ENCODE measurements at places on chromosomes 12 and 14.

DNA sequence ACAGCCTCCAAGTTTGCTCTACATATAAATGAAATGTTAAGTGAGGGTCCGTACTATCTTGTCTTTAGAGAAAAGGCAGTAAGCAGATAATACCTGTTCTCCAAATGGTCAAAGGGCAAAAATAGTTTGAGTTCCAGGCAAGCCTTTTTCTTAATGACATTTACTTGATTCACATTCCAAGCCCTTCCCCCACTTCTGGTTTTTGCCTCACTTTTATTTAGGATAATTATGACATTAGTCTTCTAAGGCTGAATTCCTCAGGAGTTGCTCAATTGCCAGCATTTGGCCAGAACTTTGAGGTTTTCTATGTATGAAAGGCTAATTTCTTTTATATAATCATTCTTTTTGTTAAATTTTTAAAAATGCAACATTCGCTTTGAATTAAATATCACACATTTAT lies 62.5 kb upstream of the DUSP6 start:
- DNase-seq = no peak

DNA sequence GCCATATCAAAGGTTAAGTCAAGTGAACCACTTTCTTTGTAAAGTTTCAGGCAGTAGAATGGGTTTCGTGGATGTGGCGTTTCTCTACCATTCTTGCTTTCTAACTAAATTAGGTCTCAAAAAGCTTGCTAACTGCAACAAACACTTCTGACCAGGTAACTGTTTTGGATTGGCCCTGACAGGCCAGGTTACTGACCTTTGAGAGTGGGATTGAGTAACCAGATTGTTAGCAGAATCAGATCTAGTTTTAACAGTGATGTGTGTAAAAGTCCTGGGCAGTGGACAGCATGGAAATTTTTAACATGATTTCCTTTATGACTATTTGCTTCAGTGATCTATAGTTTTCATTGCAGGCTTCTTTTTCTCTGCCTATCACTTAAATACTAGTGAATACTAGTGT lies 57.9 kb downstream of the TMTC3 start:
- no peak for DNase-seq

- DNase-seq = no peak
Observed at GRCh38 chr12:88839486-88839885, 259.2 kb upstream of the KITLG start.

- no peak for DNase-seq
Observed at GRCh38 chr14:69658664-69659261, 47.4 kb downstream of the SUSD6 start.

DNA sequence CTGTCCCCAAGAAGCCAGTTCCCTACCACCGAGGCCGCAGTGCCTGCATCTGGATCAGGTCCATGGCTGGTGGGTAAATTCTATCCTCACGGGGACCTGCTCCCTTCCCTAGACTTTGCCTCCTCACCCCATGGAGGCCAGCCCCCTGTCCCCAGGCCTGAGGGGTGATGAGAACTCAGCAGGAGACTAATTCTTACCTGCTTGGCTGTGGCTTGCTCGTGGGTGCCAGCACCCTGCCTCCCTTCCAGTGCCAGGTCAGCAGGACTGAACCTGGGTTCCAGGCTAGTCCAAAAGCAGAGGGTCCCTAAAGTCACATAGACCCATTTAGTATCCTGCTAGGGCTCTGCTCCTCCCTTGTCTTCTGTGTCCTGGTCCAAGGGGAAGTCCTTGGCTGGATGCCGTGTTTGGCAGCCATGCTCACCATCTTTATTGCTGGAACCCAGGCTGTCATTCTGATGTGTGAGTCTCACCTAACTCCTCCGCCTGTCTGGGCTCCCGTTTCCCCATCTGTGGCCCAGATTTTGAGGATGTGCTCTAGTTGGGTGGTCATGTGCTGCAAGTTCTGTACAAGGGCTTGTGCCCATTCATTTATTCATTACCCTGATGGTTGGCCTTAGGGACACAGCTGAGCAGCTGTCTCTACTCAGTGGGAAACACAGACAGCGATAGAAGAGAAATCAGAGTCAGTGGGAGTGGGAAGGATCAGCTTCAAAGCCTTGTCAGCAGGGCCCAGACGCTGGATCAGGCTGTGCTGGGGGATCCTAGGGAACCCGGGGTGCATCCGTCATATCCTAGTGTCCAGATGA lies 949 bp downstream of the PLBD2 start:
- DNase-seq = no peak

GRCh38 chr14:59243174-59243573 lies 54.7 kb downstream of the DAAM1 start:
- no peak for DNase-seq

DNA sequence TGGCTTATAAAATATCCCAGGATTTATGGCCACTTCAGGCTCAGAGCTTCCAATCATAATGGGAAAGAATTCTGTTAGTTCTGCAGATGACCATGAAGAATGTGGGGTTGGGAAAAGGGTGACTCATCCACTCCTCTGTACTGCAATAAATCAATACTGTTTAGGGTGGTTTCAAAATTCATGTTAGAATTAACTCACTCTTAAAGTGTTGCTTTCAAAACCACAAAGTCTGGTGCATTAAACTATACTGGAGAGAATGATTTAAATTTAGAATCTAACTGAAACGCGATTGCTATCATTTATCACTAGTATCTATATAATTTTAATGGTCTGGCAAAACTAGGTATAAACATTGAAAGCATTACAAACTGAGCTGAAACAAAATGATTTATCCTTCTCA lies 798 bp downstream of the CCDC198 start:
- DNase-seq = no peak

- no peak for DNase-seq
Observed at GRCh38 chr14:34222867-34223266, 239.2 kb downstream of the SPTSSA start.

GRCh38 chr14:34099635-34100034 lies 148.8 kb upstream of the EGLN3 start:
- DNase-seq = no peak

DNA sequence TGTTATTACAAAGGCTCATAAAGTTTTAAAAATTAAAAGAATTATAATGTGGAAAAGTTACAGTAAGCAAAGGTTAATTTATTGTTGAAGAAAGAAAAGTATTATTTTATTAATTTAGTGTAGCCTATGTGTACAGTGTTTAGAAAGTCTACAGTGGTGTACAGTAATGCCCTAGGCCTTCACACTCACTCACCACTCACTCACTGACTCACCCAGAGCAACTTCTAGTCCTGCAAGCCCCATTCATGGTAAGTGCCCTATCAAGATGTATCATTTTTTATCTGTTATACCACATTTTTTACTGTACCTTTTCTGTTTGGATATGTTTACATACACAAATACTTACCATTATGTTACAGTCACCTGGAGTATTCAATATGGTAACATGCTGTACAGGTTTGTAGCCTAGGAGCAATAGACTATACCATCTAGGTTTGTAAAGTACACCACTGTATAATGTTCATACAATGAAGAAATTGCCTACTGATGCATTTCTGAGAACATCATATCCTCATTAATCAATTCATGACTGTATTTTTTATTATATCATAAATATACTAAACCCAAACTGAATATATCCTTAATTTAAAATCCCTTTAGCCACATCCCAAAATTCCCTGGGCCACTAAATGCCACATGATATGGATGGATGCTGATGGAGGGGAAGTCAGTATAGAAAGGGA lies 43.6 kb upstream of the NID2 start:
- no peak for DNase-seq

DNA sequence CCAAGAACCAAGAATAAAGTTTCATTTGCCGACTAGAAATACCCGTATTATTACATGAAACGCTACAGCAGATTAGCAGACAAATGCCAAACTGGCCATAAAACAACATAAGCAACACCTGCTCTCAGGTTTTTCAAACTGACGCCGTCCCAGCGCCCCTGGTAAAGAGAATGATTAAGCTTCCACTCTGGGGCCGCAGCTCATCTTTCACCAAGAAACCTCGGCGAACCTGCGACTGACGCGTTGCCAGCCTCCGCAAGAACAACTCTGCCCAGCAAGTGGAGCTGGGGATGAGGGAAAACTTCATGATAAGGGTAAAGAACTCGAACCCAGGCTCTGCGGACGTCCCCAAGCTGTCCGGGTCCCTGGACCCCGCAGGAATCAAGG lies 530 bp downstream of the ARL1 start:
- no peak for DNase-seq

DNA sequence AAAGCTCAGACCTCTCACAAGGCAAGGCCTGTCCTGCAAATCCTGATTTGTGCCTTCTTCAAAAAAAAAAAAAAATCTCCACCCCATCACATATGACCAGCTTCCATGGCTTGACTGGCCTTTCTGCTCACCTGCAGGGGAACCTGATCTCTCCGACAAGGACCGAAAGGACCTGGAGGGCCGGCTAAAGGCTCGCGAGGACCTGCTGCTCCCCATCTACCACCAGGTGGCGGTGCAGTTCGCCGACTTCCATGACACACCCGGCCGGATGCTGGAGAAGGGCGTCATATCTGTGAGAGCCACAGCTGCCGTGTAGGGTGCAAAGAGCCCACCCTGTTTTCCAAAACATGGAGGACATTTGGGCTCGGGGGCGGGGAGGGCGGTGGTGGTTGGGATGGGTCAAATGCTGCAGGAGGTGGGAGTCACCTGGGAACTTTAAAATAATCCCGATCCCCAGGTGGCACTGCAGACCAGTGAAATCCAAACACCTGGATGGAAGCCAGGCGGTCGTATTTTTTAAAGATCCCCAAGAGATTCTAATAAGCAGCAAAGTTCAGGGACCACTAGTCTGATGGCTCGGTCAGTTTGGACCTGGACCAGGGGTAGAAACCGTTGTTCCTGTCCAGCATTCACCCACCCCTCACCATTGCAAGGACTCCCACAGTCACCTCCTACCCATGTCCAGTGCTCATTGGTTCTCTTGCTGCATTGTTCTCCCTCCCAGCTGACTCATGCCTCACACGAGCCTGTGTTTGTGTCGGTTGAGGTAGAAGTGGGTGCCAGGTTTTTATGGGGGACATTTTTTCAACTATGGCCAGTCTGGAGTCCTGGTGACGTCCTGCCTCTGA lies 44.8 kb downstream of the FOXN4 start:
- peak; percentile 3 for DNase-seq

- DNase-seq = no peak
Observed at GRCh38 chr12:112877006-112877405, 29.8 kb upstream of the OAS1 start.

Data from pulmonary artery endothelial cell (primary cell).